ENCODE measurements at places on chromosomes 16 and 17.

DNA sequence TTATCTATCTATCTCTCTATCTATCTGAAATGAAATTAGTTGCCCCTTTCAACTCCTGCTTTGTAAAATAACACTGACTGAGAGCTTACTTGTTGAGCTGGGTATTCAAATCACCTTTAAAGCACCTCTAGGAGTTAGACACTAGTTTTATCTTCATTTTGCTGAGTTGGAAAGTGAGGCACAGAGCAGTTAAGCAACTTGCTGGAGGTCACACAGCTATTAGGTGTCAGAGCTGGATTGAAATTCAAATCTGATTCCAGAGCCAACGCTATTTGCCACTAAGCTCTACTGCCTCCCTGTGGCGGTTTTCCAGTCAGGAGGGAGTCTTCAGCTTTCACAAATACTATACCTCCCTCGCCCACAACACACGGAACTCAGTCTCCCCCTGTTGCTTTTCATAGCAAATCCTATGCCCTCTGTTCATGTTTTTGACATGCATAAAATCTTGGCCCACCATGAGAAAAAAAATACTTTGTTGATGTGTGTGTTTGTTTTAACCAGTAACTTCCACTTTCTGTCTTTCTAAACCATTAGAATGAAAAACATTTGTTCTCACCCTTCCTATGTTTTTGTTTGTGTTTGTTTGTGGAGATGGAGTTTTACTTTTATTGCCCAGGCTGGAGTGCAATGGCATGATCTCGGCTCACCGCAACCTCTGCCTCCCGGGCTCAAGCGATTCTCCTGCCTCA, 74.8 kb upstream of the SMURF2 start:
- no peak for DNase-seq

- DNase-seq = no peak
Measured at GRCh38 chr16:80274576-80275191, 266.1 kb upstream of the DYNLRB2 start.

DNA sequence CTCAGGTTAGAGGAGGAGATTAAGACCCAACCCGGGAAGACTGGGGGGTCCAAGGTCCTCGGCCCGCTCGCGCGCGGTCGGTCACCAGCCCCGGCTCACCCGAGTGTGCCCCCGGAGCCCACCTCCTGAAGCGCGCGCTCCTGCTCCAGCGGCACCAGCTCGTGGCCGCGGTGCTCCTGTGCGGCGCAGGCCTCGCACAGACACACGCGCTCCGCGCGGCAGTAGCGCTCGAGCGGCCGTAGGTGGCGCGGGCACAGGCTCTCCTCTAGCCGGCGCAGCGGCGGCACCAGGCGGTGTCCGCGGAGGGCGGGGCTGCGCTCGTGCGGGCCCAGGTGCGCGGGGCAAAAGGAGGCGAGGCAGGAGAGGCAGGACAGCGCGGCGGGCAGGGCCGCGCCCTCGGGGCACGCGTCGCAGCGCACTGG, 618 bp downstream of the TRIM47 start:
- no peak for DNase-seq

DNA sequence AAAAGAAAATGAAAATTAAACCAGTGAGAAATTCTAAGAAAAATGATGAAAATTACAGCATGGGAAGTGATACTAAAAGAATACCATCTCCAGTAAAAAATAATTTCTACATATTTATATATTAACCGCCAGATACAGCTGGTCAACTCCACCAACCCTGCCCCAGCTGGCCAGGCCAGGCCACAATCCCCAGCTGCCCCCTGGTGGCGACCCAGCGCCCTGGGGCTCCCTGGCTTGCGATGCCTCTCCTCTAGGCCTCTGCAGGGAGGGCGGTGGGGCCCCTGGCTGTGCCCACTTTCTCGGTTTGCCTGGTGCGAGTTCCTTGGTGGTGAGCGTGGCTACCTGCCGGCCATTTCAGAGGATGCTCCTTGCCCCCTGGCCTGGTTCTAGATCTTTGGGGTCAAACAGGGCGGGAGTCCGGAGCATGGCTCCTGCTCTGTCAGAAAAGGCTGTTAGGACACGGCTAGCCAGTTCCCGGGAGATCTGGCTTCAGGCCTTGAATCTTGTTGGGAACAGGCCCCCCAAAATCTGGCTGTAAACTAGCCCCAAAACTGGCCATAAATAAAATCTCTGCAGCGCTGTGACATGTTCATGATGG, 14.5 kb downstream of the GLIS2 start:
- peak; percentile 44 for DNase-seq

GRCh38 chr16:65916995-65917394, 449.5 kb upstream of the CDH5 start:
- no peak for DNase-seq

DNA sequence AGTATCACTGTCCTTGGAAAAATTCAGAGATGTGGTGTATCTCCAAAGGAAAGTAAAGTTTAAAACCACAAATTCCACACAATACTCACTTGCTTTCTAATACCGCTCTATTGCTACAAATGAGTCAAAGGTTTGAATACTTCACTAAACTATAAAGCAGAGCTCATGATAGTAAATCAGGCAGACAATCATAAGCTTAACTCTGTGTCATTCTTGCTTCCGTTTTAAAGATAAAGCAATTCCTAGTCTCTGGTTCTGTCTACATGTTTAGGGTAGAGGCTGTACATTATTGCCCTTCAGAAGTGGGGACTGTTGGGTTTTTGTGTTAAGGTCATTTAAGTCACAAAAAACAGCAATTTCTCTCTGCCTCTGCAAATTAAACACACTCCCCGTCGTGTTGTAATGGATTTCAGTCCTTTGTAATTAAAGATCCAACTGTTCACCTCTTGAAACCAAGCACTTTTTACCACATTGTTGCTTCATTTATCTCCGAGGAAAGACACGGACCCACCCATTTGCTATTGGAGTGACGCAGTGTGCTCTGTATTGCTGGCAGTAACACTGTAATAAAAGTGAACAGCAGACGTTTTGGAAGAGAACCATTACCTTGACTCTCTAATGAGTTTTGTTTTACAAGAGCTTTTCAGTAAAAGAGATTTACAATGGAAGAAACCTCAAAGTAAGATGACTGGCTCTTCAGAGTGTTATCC, 83.1 kb upstream of the CNTNAP4 start:
- no peak for DNase-seq

- no peak for DNase-seq
Measured at GRCh38 chr17:82435601-82436583, 14.7 kb downstream of the CYBC1 start.

DNA sequence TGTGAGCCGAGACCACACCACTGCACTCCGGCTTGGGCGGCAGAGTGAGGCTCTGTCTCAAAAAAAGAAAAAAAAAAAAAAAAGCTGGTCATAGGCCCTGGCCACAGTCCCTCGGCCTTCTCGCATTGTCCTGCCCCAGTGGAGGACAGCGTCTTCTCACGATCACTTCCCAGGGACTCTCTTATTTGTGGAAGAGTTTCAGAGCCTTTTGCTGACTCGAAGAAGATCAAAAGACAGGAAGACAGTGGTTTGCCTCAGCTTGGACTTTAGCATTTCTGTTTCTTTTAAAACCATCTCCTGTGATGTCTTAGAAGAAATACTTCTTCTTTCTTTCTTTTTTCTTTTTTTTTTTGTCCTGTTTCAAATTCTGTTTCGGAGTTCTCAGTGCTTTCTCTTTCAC, 210.0 kb downstream of the FTO start:
- no peak for DNase-seq

DNA sequence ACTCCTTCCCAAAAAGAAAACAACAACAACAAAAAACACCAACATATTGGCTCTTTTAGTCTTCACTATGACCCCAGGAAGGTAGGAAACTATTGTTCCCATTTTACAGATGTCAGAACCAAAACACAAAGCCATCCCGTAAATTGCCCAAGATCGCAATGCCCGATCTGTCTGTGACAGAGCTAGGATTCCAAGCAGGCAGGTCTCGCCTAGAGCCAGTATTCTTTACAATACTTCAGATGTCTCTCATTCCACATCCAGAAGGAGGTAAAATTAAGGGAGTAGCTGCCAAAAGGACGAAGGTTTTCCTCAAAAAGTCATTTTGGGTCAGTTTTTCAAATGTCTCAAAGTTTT, 21.7 kb downstream of the GRB2 start:
- DNase-seq = no peak

- DNase-seq = no peak
Measured at GRCh38 chr17:55334881-55335540, 70.3 kb downstream of the HLF start.

DNA sequence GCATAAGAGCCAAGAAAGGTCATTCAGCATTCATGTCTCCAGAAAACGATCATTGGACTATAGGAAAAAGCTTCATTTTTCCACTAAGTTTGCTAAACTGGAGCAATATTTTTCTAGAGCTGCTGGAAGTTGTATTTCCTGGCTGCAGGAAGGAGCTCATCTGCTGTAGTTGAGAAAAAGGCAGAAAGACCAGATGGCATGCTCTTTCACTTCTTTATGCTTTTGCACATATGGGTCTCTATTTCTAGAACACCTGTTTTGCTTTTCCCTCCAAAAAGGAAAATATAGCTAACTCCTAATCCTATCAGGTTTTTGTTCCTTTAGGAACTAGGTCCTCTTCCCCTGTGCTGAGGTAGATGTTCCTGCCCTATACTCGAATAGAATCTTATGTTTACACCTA, 61.9 kb upstream of the HLF start:
- no peak for DNase-seq

DNA sequence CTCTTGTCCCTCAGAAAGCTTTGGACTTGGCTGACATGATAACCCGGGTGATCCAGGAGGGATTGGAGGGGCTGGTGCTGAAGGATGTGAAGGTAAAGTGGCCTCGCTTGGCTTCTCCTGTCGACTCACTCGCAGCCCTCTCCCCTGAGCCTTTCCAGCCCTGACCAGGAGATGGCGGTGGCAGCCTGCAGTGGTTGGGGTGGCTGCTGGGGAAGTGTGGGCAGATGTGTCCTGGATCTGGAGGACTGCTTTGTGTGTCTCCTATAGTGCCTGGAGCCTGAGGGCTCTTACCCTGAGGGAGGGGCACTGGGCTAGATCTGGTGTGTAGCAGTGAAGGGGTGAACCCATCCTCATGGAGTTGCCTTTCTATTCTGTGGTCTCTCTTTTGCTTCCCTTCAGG, 17.9 kb downstream of the LIG3 start:
- peak; percentile 60 for DNase-seq

DNA sequence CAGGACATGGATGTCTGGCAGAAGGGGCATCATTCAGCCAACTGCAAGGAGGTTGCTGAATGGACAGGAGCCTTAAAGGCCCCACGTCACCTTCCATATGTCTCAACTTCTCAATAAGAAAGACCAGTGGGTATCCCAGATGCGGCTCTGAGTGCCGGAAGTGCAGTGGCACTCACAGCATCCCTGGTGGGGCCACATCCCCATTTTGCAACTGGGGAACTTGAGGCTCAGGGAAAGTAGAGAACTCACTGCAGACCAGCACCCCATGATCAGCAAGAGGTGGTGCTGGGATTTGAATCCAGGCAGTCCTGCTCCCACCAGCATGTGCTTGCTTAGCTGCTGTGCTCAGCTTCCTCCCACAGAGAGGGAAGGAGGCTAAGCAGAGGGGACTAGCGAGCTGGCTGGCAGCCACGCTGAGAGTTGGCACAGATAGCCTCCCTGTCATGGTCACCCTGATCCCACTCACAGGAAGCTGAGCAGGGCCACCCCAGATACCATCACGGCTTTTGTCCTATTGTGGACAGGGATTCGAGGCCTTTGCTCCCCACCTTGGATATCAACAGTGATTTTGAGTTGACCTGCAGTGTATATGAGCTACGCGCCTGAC, 294.2 kb upstream of the FOXF1 start:
- no peak for DNase-seq

GRCh38 chr17:28992625-28993600, 12.9 kb downstream of the SEZ6 start:
- no peak for DNase-seq

GRCh38 chr16:71526111-71526631, at the start of gene CHST4:
Gene CHST4, plus strand, starts transcription at chr16:71526426. Its CDS starts 10,252 bp downstream, at chr16:71536678.
- no peak for DNase-seq

- no peak for DNase-seq
Measured at GRCh38 chr16:56866955-56867830, 2.2 kb downstream of the SLC12A3 start.

- DNase-seq = no peak
Measured at GRCh38 chr16:27495191-27495590, 54.5 kb downstream of the GTF3C1 start.

DNA sequence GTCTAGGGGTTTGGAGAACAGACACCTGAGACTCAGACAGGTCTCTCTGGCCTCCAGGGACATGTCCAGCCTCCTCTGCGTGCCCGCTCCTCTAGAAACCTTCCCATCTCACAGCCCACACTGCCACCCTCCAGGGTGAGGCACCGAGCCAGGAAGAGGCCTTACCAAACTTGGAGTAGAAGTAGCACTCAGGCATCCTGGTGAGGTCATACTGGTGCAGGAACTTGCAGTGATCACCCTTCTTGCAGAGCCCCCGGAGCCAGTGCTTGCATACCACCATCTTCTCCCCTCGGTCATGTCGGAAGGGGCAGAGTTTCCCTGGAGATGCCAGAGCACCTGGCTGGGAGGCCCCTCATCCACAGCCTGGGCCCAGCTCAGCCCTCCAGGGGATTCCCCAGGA, 4.2 kb downstream of the CPSF4L start:
- DNase-seq = no peak

DNA sequence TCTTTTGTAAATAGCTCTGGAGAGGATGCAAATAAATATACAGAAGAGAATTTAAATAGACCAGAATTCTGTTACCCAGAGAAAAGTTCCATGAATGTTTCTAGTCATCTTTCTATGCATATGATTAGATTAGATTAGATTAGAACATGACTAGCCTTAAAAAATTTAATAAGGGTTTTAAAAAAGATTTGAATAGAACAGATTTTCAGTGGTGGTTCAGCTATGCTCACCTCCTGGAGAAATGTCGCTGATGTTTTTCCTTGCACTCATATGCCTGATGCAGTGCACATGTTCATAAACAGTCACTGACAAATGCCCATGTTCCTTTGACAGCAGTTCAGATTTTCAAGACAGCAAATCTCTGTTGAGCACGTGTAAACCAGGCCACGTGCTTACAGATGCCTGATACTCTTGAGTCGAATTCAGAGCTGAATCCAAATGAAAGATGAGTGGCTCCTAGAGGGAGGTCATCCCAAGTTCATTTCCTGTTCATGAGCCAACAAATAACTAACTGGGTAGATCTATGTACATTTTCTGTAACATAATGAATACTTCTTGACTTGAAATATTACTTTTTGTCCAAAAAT, 19.9 kb upstream of the RAB11FIP4 start:
- no peak for DNase-seq

DNA sequence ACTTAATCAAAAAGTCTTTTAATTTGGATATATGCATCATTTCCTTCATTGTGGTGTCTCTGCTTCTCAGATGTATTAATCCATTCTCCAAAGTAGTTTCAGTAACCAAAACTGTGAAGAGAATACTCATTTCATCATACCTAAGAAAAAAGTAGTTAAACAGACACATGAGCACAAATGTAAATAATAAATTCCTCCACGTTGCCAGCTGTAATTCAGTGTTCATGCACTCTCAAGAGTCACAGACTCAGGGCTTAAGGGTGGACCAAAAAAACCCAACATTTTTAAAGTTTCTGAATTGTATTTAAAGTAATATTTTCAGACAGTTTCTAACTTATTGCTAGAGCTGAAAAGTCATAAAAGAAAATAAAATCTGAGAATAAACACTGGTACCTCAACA, 19.0 kb downstream of the POLG2 start:
- DNase-seq = no peak

All from stimulated activated CD4-positive, alpha-beta T cell treated with anti-CD3 and anti-CD28 coated beads, TNF-alpha, amount 100 ng/mL, for 48 hours (primary cell).